Lower lobe of right lung (tissue), 2 donors: ENCODE measurements at places on chromosomes 16 and 17. TPM values are rescaled to one million over a fixed set of nuclear protein-coding genes. Genes with fewer than 3 reads are reported as not detected.
A peak's percentile ranks its signal among the peaks of the same experiment; 100 is the strongest.

GRCh38 chr17:42818379-42818778 lies 5.7 kb downstream of the BECN1 start:
- DNase-seq: no peak
- H3K27me3 ChIP-seq: no peaks in the 10 kb centered on the region

SPATA22 gene
- 0.53 TPM for total RNA-seq

- H3K36me3 ChIP-seq: no peaks in the 10 kb centered on the region
- H3K4me3 ChIP-seq: peak overlapping the region; percentile 34
- peaks cover 25% of the 10 kb centered on the region for H3K4me1 ChIP-seq
- no peak for DNase-seq
- H3K27ac ChIP-seq: peak overlapping the region; percentile 74
Observed at GRCh38 chr17:4610162-4610561, 25.8 kb downstream of the SMTNL2 start.

HAP1 gene
- total RNA-seq: 0.62 TPM

- no peak overlapping the region for H3K4me3 ChIP-seq
- DNase-seq: no peak
- no peaks in the 10 kb centered on the region for H3K36me3 ChIP-seq
- H3K4me1 ChIP-seq: no peaks in the 10 kb centered on the region
Observed at GRCh38 chr17:72613396-72613795, 479.1 kb downstream of the SLC39A11 start.

PSKH1 gene
- total RNA-seq: 28.3 TPM

ASPHD1 gene
- total RNA-seq: 1.6 TPM

DNA sequence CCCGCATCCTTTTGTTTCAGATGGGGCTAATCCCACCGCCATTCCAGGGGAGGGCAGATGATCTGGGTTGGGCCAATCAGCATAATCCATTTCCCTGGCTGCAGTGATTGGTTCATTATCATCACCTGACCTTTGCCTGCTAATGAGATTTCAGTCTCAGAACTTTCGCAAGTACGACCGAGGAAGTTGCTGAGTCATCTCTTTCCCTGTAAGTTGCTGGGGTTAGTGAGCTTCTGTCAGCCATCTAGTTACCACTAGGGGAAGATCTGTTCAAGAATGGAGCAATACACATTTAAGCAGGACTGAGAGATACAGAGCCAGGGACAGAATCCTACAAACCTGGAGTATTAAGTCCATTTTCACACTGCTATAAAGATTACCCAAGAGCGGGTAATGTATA lies 65.3 kb upstream of the NUDT7 start:
- no peaks in the 10 kb centered on the region for H3K27me3 ChIP-seq
- H3K27ac ChIP-seq: no peak overlapping the region
- no peaks in the 10 kb centered on the region for H3K36me3 ChIP-seq
- DNase-seq: no peak
- H3K4me3 ChIP-seq: no peak overlapping the region
- no peaks in the 10 kb centered on the region for H3K4me1 ChIP-seq

DNA sequence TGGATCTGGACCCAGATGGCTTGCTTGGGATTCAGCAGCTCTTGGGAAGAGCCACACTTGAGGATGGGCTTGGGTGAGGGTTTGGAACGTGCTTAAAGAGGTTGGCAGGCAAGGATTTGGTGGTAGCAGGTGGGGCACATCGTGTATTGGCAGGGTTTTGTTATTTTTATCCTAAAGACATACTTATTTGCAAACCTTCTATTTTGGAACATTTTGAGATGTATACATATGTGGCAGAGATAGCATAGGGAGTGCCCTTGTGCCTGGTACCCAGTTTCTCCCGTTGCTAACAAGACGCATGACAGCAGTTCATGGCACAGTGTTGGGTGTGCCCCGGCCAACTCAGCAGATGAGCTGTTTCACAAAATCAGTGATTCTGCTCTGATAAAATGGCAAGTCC lies 9.1 kb downstream of the BANP start:
- H3K27ac ChIP-seq: no peak overlapping the region
- no peak overlapping the region for H3K4me3 ChIP-seq
- H3K27me3 ChIP-seq: no peaks in the 10 kb centered on the region
- no peak for DNase-seq
